ENCODE measurements at places on chromosomes 1 and 21.
A peak's percentile ranks its signal among the peaks of the same experiment; 100 is the strongest.

- peak; percentile 86 for DNase-seq
Observed at GRCh38 chr1:25895365-25895990, 10.7 kb downstream of the STMN1 start.

DNA sequence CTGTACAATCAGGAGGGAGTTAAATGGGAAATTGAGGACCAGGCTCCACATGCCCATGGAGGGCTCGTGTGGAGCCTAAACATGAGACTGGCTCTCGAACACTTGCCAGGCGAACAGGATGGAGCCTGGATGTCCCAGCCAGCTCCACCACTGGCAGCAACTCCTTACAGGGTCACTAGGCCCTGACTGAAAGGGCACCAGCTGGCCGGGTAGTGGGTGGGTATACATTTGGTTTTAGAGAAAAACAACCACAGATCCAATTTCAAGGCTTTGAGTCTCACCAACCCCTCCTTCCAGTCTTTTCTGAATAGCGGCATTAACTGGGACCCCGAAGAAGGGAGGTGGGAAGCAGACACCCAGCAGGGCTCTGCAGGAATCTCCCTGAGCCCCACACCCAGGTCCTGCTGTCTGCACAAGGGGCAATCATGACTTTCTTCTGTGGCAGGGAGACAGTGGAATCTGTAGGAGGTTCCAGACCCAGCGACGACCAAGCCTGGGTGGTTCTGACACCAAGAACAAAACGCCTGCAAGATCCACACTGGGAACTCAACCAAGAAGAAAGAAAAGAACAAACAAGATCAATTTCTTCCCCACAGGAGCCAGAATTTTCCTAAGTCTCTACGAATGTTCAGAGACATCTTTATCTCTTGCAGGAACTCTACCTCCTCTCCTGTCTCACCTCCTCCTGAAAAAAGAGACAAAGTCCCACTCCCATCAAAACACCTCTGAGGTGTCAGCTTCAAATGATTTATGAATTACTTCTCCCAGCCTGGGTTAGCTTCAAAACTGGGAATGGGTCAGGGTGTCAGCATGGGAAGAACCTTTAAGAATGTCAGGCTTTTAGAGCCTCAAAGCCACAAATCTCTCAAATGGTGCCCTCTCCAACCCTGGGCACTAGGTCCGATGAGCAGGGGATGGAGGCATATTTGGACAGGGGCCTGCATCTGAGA, 26.5 kb upstream of the SRP9 start:
- no peak for DNase-seq

- DNase-seq: no peak
Observed at GRCh38 chr1:47351305-47351704, 17.7 kb downstream of the CMPK1 start.

DNA sequence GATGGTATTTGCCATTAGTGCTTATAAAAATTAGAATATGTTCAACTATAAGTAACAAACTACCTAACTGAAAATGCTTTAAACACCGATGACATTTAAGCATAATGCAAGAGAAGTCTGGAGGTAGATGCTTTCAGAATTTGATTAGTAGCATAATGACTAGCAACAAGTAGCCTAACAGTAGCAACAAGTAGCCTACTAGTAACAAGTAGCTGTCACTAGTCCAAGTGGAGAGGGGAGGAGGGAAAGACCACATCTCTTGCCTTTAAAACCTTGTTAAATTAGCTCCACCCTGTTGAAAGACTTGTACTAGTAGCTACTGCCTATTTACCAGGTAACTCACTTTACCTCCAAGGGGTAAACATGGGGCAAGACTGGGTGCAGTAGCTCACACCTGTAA, 7.9 kb downstream of the GPR88 start:
- no peak for DNase-seq

- no peak for DNase-seq
Observed at GRCh38 chr1:102782144-102782543, 326.2 kb downstream of the COL11A1 start.

DNA sequence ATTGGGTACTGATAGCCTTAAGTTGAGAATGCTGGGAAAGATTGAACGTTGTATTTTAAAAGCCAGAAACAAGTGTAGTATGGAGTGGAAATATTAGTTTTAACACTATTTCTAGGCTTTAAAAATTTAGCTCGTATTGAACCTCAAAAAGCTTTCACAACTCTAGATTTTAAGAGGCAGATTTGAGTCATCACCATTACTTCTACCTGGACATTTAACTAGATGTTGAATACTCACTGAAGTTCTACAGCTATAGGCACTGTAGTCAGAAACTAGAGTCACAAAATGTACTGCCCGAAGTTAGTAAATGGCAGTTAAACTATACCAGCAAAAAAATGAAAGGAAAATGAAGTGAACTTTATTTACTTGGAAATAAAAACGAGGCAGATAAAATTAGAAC, 96.5 kb downstream of the NEK7 start:
- no peak for DNase-seq

- no peak for DNase-seq
Observed at GRCh38 chr1:200183637-200184036, 156.1 kb downstream of the NR5A2 start.

- no peak for DNase-seq
Observed at GRCh38 chr1:225888289-225888897, 553 bp downstream of the LEFTY1 start.

DNA sequence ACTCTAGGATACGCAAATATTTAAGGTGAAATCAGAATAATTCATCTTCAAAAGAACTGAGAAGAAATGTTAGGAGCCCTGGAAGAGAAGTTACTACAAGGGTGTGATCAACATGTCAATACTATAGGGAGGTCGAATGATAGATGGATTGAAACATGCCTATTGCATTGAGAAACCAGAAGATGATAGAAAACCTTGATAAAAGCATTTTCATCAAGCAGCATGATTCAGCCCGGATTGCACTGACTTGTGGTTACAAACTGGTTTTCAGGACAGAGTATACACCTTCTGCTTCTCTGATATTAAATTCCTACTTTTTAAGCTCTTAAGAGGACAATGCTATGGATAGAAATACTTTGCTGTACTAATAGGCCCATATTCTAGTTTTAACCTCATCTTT, 164.2 kb downstream of the FMN2 start:
- DNase-seq: no peak

DNA sequence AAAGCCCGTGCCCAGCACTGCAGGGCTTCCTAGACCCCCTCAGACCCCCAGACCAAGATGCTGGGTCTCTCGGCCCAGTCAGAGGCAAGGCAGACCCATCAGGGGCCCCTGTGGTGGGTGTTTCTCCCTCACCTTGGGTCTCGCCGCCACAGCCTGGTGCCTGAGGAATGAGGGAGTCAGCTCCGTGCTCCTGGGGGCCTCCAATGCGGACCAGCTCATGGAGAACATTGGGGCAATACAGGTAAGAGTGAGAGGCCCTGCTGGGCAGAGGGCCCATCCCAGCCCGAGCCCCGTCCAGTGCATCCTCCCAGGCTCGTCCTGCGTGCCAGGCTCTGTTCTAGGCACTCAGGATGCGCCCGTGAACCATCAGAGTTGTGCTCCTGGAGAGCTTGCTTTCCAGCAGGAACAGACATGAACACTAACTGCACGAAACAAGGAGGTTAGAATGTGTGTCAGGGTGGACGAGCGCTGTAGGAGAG, 51.5 kb downstream of the KCNAB2 start:
- DNase-seq: no peak

DNA sequence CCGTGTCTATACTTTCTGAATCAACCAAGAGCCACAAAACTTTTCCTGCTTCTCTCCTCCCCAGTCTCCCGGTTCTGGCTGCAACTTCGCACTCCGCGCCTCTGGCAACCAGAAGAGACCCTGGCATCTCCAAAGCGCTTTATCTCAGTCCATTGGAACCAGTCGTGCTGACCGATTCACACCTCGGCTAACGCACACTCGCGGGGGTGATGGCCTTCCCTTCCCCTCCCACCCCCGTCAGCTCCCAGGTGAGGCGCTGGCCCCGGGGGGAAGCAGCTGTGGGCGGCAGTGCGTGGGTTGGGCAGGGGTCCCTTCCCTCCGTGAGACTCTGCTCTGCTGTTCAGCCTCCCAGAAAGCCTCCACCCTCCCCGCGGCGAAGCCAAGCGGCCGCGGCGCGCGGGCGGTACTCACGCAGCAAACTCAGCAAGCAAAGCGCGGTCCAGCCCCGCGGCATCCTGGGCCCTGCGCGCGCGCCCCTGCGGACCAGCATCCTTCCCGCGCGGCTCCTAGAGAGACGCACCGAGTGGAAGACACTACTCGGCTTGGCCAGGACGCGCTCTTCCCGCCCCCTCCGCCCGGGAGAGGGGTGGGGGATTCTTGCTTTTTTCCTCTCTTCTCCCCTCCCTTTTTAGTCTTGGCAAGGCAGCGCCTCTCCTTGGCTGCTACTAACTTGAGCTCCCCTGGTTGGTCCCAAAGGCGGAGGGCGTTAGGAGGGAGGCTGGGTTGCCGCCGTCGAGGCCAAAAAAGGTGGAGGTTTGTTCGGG, at the start of gene CD34:
Gene CD34 (minus strand): TSS at position 535 of the 764 bp plus-strand sequence. CDS start 45 bp downstream, at position 490.
- no peak for DNase-seq
